ENCODE measurements at places on chromosomes 7 and 10.

- no peak for DNase-seq
These were observed 18.0 kb downstream of the SEMA3C start for GRCh38 chr7:80900583-80901576.

DNA sequence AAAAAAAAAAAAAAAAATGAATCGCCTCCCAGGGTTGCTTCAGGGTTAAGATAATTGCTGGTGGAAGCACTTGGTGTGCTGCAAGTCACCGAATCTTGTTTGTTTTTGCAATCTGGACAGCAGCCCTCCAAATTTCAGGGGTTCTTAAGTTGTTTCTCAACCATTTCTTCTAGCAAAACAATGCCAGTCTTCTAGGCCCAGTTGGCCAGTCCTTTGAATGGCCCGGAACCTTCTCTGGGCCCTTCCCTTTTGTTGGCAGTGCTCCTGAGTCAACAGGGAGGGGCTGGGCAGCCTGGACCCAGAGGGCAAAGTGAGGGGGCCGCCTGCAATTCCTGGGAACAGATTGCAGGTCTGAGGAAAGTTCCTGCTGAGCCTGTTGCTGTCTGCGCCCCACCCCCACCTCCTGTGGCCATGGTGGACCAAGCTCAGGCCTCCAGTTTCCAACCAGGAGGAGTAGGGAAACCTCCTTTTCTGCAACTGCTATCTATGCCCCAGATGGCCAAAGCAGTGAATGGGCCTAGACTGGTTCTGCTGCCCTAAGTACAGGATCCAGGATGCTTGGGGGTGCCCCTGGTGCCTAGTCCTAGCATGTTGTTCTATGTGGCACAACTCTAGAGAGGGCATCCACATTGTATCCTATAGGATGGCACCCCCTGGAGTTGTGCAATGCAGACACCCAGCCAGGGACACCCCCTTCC lies 31.4 kb upstream of the PDCD4 start:
- DNase-seq, result no peak

- DNase-seq, result no peak
These were observed 36.2 kb downstream of the HERPUD2 start for GRCh38 chr7:35658606-35659201.

DNA sequence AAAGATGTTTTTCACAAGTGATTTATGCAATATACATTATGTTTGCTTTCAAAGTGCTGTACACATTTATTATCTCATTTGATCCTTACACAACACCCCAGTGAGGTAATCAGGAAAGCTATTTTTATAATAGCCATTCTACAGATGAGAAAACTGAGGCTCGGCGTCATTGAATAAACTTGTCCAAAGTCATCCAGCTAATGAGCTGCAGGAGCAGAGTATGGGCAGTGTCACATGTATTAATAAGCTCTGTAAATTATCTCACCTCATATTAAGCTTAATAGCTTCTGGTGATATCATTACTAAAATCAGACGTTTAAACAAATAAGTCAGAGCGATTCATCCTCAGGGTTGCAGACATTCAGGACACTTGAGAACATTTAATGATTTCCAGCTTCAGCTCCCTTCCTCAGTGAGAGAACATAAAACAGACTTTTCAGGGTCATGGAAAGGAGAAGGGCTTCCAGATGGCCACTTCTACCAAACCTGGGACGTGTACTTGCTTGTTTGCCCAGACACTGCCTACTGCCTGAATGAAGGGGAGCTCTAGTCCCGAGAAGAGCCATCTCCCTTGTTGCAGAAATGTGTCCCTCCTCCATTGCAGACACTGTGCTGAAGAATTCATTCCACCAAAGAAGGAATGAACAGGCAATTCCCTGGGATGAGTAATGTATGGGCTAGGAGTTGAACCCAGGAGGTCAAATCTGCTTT lies 20.5 kb upstream of the FZD1 start:
- no peak for DNase-seq

DNA sequence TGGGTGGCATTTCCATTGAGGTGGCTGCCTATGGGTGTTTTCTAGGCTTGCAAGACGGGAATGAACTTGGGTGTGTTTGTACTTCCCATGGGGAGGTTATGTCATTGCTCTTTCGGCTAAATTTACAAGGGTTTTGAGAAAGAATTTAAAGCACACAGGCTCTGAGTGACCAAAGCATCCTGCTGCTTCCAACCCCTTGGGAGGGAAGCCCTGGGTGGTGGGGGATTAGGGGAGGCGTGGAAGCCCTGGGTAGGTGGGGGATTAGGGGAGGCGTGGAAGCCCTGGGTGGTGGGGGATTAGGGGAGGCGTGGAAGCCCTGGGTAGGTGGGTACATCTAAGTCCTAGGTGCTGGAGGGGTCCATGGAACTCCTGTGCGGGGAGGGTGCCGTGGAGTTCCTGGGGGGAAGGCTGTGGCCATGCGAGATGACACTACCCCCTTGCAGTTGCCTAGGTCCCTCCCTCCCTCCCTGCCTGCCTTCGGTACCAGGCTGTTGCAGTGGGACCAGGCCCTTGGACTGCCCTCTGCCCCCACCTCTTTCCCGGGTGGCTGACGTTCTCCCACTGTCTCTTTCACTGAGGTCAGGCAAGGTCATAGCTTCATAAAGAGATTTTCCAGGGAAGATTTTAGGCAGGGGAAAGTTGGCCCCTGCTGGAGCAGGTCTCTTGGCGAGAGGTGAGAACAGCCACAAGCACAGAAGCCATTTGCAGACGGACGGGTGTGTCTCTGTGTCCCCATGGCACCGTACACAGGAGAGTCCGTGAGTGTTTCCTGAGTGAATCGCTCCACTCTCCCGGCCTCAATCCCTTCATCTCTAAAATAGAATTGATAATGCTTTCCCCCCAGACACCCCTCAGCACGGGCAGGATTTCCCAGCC lies 19.5 kb downstream of the PRF1 start:
- DNase-seq, result no peak

DNA sequence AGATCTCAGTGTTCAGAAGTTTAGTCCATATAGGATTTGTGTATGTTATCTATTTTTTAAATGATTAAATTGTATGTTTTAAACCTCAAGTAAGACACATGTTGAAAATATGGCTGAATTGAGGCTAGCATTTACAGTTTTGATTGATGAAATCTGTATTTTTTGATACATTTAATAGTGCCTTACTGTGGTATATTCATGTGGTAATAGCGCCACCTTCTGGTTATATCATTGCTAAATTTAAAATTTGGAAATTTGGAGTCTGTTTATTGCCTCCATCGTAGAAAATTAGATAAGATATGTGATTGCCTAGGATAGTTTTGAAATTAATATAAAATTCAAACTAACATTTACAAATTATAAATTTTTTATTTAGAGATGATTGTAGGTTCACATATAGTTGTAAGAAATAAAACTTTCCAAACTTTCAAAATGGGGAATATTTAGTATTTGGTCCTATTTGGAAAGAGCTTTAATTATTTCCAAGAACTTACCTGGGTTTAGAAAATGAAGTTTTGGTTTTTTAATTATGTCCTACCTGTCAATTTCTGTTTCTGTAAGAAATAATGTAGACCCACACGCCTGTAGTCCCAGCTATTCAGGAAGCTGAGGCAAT lies 19.1 kb upstream of the ARMS2 start:
- no peak for DNase-seq

- no peak for DNase-seq
These were observed 77.7 kb downstream of the VWA2 start for GRCh38 chr10:114316744-114317143.

- DNase-seq, result no peak
These were observed 20.2 kb upstream of the FOXK1 start for GRCh38 chr7:4661871-4662270.

GRCh38 chr10:131681122-131681521 lies 219.7 kb upstream of the PPP2R2D start:
- no peak for DNase-seq

GRCh38 chr7:155804897-155805825 lies 7.1 kb downstream of the SHH start:
- no peak for DNase-seq

- DNase-seq, result no peak
These were observed 52.3 kb upstream of the COL13A1 start for GRCh38 chr10:69749178-69750010.
